Glutamatergic neuron (in vitro differentiated cells): ENCODE measurements at places on chromosomes 11 and 22. TPM values are rescaled to one million over a fixed set of nuclear protein-coding genes. Genes with fewer than 3 reads are reported as not detected.

Gene BLID
- not detected for total RNA-seq

- no peaks in the 10 kb centered on the region for H3K36me3 ChIP-seq
- H3K4me1 ChIP-seq = peaks cover 26% of the 10 kb centered on the region
- peaks cover 7% of the 10 kb centered on the region for H3K27me3 ChIP-seq
- no peak overlapping the region for H3K27ac ChIP-seq
These were observed 13.0 kb downstream of the SCN4B start for GRCh38 chr11:118139578-118139977.

GRCh38 chr11:4118107-4118506 is 23.5 kb downstream of the RRM1 start:
- H3K27me3 ChIP-seq = no peaks in the 10 kb centered on the region
- no peak overlapping the region for H3K4me3 ChIP-seq
- H3K27ac ChIP-seq = no peak overlapping the region

Gene GLYATL1
- total RNA-seq = 0.42 TPM

- H3K4me3 ChIP-seq = no peak overlapping the region
- peaks cover 22% of the 10 kb centered on the region for H3K4me1 ChIP-seq
- DNase-seq = no peak
- peaks cover 8% of the 10 kb centered on the region for H3K27me3 ChIP-seq
These were observed 30.3 kb downstream of the MARK2 start for GRCh38 chr11:63869171-63869591.

Gene INS
- total RNA-seq = not detected

GRCh38 chr11:43278193-43278956 is 33.4 kb upstream of the API5 start:
- no peaks in the 10 kb centered on the region for H3K27me3 ChIP-seq
- H3K4me1 ChIP-seq = peaks cover 1% of the 10 kb centered on the region
- H3K4me3 ChIP-seq = no peak overlapping the region
- H3K27ac ChIP-seq = no peak overlapping the region

DNA sequence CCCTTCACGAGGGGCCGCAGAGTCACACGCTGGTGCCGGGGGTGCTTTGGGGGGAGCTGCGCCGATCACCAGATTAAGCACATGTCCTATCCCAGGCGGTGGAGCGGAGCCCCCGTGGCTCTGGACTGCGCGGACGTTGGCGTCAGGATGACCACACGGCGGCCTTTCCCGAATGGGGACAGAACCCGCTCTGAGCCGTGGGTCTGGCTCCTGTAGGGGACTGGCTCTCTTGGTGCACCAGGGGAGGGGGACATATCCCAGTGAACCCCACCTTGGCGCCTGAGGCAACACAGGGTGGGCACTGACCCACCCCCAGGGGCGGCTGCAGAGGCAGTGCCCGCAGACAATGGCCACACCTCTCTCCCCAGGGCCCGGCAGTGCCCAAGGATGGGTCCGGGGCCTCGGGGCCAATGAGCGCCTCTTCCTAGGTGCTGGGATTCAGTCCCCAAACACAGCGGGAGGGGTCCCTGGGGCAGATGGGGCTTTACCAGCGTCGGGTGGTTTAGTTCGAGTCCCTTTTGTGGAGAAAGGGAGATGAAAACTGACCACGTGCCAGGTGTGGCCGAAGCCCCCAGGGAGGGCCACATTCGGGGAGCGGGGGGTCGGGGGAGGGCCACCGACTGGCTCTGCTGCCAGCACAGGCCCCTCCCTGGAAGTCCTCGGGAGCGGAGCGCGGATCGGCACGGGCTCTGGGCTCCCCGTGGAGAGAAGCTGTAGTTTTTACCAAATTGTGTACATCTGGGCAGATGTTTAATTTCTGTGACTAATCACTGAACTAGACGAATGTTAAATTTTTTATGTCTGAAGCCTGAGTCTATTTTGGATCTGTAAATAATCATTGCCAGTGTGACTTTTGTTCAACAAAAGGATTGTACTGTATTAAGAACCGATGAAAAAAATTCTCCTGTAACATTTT is 58.9 kb downstream of the GRAMD4 start:
- H3K27me3 ChIP-seq = peaks cover 4% of the 10 kb centered on the region
- H3K4me1 ChIP-seq = no peaks in the 10 kb centered on the region
- no peak overlapping the region for H3K27ac ChIP-seq
- DNase-seq = no peak

DNA sequence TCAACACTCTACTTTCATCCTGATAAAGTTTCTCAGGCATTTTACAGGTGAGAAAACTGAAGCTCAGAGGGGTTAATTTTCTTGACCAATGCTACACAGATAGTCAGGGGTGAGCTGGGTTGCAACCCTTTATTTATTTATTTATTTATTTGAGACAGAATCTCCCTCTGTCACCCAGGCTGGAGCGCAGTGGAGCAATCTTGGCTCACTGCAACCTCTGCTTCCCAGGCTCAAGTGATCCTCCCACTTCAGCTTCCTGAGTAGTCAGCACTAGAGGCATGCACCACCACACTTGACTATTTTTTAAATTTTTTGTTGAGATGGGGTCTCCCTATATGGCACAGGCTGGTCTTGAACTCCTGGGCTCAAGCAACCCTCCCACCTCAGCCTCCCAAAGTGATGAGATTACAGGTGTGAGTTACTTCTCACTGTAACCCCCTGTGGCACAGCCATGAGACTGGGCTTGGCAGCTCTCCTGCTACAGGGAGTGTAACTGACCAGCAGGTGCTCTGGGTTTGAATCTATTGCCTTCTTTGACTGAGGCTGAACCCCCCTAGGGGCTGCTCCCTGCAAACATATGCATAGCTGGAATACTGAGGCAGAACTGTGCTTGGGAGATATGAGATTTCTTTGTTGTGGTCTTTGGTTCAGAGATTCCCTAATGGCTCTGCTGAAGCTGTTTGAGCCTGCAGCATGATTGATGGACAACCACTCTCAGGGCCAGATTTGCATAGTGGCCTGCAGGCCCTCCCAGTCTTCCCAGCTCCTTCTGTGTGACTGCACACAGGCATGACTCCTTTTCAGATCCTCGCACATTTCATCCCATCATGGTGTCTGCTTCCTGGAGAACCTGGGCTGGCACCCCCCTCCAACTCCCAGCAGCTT is 6.1 kb downstream of the C11orf96 start:
- peaks cover 26% of the 10 kb centered on the region for H3K4me1 ChIP-seq
- no peaks in the 10 kb centered on the region for H3K36me3 ChIP-seq
- DNase-seq = no peak
- H3K27ac ChIP-seq = peak overlapping the region; percentile 48
